Activated CD4-positive, alpha-beta T cell treated with anti-CD3 and anti-CD28 coated beads for 24 hours (primary cell): ENCODE measurements at places on chromosomes 6 and 20.

- peak; percentile 14 for DNase-seq
Measured at GRCh38 chr6:154995254-154996015, at the start of gene TIAM2. Gene TIAM2, plus strand, starts transcription at chr6:154995315. Its CDS starts 133,909 bp downstream, at chr6:155129224.

GRCh38 chr6:107870381-107870780, 46.3 kb upstream of the SCML4 start:
- no peak for DNase-seq

DNA sequence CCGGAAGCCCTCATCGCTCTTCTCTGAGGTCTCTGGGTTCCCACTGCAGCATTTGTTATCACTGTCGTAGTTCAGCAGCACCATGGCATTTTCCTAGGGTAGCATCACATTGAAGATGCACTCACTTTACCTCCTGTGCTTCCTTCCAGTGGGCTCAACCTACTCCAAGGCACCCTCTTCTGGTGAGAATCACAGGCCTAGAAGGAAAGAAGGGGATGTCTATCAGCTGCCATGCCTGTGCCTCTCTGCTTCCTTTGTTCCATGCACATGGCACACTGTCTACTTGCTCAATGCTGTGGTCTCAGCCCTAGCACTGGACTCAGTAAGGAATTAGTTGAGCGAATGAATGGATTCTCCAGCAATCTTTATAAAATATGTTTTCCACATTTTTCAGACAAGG, 22.6 kb downstream of the CST4 start:
- DNase-seq: no peak

DNA sequence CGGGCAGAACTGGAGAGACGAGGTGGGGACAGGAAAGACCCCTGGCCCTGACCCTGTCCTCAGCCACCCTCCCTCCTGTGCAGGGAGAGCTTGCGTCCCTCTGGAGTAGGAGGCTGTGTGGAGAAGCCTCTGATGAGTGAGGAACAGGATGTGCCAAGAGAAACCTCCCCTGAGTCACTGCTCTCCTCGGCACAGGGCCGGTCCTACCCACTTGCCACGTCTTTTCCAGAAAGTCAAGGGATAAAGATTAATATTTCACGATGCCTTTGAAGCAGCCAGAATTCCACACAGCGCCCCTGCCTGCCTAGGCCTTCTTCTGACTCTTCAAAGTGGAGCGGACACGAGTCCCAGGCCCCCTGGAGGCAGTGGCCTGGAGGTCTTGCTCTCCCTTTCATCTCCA, 34.9 kb upstream of the THBS2 start:
- no peak for DNase-seq
